Stimulated activated CD4-positive, alpha-beta T cell treated with anti-CD3 and anti-CD28 coated beads, Interleukin-4, amount 100 ng/mL, for 24 hours (primary cell): ENCODE measurements at places on chromosomes 11 and 22.
A peak's percentile ranks its signal among the peaks of the same experiment; 100 is the strongest.

GRCh38 chr11:110250168-110250567, 46.2 kb downstream of the RDX start:
- DNase-seq = no peak

DNA sequence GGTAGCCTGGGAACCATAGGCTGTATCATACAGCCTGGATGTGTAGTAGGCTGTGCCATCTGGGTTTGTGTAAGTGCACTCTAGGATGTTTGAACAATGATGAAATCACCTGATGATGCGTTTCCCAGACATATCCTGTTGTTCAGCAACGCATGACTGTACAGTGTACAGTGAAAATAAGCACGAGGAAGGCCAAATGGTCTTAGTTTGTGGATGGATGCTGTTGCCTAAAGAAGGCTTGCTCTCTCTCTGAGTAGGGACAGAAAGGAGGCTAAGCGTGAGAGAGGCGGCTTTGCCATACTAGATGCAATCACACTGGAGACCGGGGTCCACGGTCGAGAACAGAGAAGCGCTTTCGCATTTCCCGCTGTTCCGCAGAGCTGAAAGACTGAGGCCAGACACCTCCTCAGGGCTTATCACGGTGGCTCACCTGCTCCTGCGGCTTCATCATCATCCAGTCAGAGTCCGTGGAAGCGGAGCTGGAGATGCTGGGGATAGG, 27.6 kb upstream of the APLP2 start:
- DNase-seq = no peak

- DNase-seq = no peak
Measured at GRCh38 chr11:27281740-27282590, 81.0 kb downstream of the CCDC34 start.

DNA sequence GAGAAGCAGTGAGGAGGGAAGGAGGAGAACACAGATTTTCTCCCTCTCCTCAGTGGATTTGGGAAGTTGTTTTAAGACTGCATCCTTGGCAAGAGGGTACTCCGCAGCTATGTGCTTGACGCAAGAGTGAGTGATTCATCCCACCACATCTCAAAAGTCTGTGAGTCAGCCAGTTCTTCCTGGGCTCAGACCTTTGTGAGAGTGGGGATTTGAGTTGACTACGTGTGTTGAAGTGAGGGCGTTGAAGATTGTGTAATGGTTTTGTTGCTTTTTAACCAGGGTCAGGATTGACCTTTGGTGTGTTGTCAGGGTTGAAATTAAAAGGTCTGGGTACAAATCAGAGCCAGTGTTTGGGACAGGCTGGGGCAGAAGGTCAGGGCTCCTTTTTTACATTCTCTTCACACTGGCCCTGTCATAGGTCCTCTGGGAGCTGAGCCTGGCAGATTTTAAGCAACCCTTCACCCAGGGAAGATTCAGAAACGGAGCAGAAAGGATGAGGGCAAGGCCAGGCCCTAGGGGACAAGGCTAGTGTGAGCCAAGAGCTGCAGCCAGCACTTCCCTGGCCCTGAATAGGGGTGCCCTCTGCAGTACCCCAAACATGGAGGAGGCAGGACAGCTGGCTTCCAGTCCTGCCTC, 4.2 kb upstream of the C11orf86 start:
- DNase-seq = peak; percentile 17

GRCh38 chr11:1705126-1706052, 8.4 kb downstream of the KRTAP5-6 start:
- no peak for DNase-seq

DNA sequence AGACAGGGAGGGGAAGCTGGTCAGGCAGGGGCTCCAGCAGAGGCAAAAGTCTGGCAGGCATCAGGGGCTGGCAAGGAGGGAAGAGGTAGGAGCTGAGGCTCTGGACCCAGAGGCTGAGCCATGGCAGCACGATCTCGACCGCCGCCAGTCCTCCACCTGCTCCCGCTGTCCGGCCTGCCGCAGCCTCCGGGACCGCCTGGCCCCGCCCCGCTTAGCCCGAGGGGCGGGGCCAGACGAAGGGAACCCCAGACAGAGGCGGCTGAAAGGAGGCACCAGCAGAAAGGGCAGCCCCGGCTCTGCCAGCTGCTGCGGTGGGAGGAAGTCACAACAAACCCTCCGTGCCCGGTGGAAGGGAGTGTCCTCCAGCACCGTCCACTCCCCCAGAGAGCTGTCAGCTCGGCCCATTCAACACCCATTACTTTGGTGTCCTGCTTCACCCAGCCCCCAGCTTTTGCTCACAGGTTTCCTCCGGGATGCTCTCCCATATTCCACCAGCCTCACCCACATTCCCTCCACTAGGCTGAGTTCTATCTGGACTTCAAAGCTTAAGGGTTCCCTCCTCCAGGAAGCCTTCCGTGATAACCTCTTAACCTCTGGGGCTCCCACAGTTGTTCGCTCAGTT, at the start of gene MFNG:
Gene MFNG, minus strand, starts transcription at position 161 of the 622 bp plus-strand sequence. CDS start 207 bp downstream, outside the sequence.
- DNase-seq = peak; percentile 74

GRCh38 chr22:29780220-29780619, 13.1 kb downstream of the UQCR10 start:
- DNase-seq = no peak

DNA sequence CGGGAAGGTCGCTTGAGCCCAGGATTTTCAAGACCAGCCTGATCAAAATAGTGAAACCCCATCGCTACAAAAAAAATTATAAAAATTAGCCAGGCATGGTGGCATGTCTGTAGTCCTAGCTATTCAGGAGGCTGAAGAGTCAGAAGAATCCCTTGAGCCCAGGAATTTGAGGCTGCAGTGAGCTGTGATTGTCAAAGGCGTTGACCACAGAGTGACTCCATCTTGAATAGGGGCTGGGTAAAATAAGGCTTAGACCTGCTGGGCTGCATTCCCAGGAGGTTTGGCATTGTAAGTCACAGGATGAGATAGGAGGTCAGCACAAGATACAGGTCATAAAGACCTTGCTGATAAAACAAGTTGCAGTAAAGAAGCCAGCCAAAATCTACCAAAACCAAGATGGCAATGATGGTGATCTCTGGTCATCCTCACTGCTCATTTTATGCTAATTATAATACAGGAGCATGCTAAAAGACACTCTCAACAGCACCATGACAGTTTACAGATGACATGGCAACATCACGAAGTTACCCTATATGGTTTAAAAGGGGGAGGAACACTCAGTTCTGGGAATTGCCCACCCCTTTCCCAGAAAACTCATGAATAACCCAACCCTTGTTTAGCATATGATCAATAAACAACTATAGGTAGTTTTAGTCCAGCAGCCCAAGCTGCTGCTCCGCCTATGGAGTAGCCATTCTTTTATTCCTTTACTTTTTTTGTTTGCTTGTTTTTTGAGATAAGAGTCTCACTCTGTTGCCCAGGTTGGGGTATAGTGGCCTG, 2.8 kb upstream of the RDX start:
- DNase-seq = no peak

DNA sequence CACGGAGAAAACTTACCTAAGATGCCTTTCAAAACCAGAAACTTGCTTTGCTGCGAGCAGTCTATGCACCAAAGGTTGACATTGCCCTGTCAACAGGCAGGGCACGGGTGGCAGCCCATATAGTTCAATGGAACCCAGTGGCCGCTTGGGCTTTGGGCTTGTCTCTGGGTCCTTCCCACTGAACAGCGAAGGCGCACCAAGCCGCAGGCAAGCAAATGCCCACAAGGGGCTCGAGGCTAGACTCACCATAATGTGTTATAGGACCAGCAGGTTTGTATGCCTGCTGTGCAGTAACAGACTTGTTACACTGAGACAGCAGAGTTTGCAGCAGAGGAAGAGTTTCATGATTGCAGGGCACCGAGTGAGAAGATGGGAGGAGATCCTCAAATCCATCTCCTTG, 20.3 kb downstream of the CLDN5 start:
- DNase-seq = no peak

DNA sequence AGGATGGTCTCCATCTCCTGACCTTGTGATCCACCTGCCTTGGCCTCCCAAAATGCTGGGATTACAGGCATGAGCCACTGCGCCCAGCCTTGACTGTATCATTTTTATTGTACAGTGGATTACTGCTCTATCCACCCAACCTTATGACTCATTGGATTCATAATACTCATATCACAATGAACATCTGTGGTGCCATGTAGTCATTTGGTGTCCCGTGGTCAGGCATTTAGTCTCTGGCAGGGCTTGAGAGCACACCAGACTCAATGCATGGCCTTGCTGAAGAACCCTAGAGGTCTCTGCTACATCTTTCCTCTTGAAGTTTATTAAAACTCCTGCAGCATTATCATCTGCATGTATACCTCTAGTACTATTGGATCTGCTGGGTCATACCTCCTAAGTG, 98.0 kb upstream of the LDLRAD3 start:
- no peak for DNase-seq

DNA sequence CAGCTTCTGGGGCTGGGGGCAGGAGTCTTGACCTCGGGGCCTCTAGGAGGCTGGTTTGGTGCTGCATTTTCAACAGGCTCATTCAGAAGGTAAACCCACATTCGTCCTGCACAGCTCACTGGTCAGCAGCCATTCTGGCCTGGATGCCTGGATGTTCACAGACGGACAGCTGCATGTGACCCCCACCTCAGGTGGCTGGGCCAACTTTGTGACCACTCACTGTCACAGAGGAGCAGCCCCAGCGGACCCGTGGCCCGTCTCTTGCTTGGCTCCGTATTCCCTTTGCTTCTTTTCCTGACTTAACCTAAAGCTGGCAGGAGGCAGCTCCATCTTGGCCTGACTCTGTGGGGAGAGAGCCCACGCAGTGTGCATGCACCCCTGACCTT, 8.2 kb downstream of the DGCR8 start:
- no peak for DNase-seq

GRCh38 chr22:30187529-30188407, 58.8 kb downstream of the LIF start:
- DNase-seq = no peak

- no peak for DNase-seq
Measured at GRCh38 chr11:101091781-101092180, 37.8 kb downstream of the PGR start.

DNA sequence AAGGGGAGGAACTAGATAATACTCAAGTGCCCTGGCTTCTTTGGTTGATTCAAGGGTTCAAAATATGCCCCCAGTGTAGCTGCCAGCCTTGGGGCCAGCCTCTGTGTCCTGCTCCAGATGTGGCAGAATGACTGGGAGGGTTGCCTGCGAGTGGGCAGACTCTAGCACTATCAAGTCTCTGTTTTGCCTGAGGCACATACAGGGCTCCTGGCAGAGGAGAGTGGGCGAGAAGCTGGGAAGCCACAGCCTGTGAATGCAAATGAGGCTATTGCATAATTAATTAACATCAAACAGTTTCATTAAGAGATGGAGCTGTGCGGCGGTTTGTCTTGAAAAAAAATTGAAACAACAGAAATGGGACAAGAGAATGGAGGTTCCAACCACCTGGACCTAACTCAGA, 50.8 kb downstream of the BUD13 start:
- DNase-seq = no peak

DNA sequence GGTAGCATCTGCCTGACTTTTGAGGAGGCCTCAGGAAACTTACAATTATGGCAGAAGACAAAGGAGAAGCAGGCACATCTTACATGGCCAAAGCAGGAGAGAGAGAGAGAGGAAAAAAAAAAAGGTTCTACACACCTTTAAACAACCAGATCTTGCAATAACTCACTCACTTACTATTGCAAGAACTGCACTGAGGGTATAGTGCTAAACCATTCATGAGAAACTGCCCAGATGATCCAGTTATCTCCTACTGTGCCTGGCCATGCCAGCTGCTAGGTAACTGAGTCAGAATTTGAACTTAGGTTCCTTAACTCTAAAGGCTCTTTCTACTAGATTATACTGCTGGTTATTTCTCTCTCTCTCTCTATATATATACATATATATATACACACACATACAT, 7.3 kb downstream of the HORMAD2 start:
- DNase-seq = no peak

DNA sequence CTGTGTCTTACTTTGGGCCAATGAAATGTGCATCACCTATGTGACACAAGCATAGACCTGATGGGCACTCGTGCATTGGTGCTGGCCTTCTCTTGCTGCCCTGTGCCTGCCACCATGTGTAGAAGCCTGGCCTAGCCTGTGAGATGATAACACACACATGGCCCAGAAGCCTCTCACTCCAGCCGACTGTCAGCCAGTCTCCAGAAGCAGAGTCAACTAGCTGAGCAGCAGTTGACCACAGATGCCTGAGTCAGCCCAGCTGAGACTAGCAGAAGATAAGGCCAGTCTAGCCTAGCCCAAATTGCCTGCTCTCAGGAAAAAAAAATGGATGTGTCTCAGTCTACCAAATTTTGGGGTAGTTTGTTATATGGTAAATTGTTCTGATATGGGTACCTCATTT, 46.2 kb downstream of the CSNK2A3 start:
- no peak for DNase-seq

GRCh38 chr11:102603091-102603490, 22.0 kb downstream of the MMP20 start:
- no peak for DNase-seq

DNA sequence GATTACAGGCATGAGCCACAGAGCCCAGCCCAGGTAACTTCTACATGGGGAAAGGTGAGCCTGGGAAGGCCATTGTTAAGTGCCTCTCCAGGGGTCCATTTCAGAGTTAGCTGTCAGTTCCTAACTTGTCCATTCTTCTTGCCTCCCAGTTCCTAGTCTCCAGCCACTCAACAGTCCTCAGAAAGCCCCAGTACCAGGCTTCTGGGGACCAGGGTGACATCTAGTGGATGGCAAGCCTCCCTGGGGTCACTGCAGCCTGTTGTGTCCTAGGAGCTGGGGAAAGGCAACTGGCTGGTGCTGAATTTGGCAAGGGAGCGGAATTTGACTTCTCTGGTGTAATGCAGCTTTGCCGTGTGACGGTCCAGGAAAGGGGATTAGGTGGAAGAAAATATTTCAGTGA, 2.1 kb downstream of the LGALS12 start:
- no peak for DNase-seq

DNA sequence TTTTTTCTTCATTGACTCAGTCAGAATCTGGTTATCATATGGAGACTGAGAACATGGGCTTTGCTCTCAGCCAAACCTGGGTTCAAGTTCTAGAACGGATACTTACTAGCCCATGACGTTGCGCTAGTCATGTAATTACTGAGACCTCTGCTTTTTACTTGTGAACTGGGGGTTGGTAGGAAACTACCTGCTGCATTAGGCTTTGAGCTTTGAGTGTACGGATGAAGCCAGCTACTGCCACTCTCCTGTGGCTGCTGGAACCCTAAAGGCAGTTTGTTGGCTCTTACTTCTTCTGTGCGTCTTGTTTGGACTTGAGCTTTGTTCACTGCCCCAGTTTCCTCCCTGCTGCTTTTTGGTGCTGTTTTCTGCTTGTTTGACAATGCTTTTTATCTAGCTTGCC, 18.1 kb downstream of the PPP6R2 start:
- DNase-seq = no peak

GRCh38 chr11:111921541-111922230, 3.0 kb downstream of the C11orf52 start:
- no peak for DNase-seq
